ENCODE measurements at places on chromosomes 7 and 10.

GRCh38 chr7:158023157-158023556 is 564.5 kb downstream of the PTPRN2 start:
- no peak for DNase-seq

DNA sequence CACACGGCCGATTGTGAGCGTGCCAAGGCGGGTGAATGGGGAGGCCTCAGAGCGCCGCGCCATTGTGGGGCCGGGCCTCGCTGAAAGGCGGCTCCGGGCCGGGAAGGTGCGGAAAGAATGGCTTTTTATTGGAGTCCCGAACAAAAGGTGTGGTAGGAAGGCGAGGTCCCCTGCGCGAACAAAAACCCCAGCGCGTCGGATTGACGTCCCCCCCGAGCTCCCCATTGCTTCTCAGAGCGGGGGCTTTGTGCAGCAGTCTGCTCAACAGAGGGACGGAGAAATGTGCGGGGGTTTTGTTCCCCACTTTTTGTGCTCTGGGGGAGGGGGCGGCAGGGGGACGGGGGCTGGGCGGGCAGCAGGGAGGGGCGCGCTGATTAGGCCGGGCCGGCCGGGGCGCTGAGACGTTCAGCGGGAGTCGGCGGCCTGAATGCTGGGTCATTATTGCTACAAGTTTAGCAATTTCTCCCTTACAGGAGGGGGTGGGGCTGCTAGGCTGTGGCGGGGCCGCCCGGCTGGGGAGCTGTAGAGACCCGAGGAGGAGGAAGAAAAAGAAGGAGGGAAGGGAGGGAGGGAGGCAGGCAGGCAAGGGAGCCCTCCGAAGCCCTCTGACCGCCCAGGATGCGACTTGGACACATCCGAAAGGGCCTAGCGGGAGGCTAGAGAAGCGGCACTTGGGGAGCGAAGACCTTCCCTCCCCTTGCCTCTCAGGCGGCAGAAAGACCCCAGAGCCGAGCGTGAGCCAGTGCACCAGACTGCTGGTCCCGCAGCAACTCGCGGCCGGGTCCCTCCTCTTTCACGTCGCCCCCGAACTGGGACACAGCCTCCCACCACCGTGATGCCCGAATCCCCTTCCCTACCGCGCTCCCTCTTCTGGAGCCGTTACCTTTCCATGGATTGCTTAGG is 4.6 kb downstream of the NKX2-3 start:
- DNase-seq, result no peak

- DNase-seq, result no peak
Observed at GRCh38 chr7:2934211-2934731, 90.2 kb upstream of the GNA12 start.

DNA sequence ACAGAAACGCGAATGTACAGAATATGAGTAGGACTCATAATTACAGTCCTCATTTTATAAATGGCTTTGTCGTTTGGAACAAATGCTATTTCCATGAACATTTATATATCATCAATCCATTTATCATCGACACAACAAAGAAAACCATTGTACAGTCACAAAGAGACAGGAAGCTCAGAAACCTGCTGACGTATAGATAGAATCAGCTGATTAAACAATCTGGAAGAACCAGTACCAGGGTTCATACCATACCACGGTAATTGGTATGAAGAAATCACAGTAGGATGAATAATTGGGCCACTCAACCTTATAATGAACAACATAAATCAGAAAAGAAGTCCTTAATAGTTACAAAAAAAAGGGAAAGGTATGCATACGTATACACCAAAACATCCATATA is 295.0 kb downstream of the PARD3 start:
- no peak for DNase-seq

- DNase-seq, result no peak
Observed at GRCh38 chr7:131937868-131938267, 381.4 kb upstream of the PODXL start.

DNA sequence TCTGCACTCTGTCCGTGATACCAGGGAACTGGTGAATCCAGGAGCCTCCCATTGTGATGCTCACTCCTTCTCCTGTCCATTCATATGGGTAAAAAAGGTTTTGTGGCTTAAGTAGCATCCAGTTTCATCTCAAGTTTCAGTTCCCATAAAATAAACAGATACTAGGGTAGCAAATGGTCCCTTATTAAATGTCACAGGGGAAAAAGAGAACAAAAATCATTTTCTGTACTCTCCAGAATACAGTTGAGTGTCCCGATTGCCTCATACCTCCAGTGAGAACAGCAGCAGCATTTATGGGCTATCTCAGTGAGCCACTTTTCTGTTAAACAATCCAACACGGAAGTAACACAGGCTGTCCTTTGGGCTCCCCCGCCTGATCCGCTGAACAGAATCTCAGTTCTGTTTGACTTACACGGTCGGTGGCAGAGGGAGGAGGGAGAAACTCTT is 179.6 kb downstream of the CELF2 start:
- no peak for DNase-seq

GRCh38 chr7:88737632-88738031 is 21.9 kb upstream of the ZNF804B start:
- DNase-seq, result no peak

DNA sequence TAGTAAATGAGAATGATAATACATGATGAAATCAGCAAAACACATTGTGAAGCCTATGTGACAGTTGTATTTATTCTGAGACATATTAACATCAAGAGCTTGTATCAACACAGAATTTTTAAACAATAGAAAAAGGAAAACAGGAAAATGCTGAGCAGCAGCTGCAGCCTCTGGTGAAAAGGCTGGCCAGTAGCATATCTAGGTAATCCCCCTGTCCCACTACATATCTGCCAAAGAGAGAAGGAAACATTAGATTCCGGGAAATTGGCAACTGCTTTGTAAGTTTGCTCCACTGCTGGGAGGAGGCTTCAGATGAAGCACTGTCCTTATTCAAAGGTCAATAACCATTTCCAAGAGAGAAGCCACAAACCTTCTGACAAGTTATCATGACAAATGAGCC is 89.4 kb downstream of the RALA start:
- DNase-seq, result no peak

Data from CD4-positive, alpha-beta T cell treated with Interleukin-17A for 4 hours (primary cell).